ENCODE measurements at places on chromosomes 6 and 20.

DNA sequence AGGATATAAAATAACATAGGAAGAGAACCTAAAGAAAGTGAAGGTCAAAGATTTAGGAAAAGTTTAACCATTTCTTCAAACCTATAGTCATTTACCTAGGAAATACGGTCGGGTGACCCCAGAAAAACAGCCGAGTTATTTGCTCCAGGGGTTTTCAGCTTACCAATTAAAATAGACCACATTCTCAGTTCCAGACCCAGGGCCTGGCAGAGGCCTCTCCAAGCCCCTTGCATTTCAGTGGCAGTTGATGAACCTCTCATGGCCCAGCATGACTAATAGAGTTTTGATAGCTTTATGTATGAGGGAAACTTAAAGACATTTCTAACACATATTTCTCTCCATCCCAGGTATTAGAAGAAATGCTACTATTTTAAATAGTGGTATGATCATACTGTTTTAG lies 113.5 kb downstream of the OGFRL1 start:
- no peak for DNase-seq

GRCh38 chr6:72595812-72596211 lies 26.1 kb upstream of the KCNQ5 start:
- DNase-seq = no peak

DNA sequence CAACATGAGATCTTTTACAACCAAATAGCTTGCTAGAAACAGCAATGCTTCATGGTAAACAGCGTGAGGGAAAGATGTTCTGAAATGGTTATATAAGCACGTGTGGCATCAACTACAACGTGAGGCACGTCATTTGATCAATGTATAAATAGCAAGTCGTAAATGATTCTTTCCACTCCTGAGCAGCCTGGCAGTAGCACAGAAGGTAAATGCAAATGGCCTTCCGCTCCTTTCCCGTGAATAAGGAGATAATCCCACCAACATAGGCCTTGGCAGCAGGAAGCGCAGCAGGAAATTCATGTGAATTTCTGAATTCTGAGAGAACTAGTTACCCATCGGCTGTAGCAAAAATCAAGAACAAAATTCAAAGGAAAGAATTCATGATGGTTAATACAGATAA lies 17.0 kb downstream of the RPS6KA2 start:
- no peak for DNase-seq

DNA sequence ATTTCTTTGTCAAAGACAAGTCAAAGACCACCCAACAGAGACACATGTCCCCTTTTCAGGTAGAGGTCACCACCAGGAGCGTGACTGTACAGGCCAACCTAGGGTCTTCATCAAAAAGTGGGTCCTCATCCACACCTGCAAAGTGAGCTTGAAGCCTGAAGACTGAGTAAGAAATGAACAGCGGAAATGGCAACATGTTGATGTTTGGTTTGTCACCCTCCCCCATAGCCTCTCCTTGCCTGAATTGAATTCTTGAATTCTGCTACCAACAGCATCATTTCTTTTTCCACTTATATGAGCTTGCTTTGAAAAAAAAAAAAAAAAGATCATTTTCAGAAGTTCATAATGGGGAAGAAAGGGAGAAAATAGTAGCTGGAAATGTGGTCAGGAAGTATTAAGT lies 104.4 kb downstream of the NFATC2 start:
- DNase-seq = no peak

DNA sequence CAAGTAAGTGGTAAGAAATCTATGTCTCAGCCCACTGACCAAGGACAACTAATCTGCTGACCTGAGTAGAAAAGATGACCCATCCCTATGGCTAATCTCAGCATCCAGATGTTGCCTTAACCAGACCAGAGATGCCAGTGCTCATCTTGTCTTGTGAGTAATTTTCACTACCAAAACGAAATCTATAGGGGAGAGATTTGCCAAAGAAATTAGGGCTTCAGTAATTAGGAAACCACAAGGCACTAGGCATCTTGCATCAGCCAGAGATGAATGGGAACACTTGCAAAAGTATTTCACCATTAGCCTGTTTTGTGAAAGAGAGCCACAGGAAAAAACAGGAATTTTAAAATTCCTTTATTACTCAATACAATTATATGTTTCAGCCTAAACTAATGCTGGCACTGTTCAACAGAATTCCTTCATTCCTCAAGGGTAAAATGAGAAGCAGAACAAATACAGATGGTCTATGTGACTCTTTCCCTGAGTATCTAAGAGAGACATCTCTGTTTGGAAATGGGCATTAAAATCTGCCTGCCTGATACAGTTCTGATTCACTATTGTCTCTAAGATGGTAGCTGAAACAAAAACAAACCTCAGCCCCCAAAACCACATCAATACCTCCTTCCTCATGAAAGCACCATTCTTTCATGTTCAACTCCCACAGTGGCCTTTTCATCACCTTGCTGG lies 87.8 kb downstream of the GMDS start:
- no peak for DNase-seq

DNA sequence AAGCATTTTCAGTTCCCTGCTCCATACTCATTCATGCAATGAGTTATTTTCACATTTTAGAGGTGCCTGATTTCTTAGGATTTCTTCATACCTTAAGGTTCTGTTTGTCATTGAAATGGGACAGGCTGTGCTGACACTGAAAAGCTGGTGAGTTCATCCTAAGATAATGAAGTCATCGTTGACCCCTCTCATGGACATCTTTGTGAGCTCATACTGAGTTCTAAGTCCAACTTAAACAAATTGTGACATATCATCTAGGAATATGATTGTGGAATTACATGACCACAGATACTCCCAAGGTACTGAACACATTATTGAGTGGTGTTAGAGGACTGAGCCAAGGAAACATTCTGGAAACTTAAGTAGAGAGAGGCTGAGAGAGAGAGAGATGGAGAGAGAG lies 224.8 kb upstream of the JAG1 start:
- no peak for DNase-seq

- DNase-seq = no peak
Measured at GRCh38 chr20:63973636-63974401, 4.1 kb upstream of the ZNF512B start.

- peak; percentile 55 for DNase-seq
Measured at GRCh38 chr20:25247956-25248785, at the start of gene PYGB. Gene PYGB (plus strand): TSS chr20:25248085. CDS start chr20:25248179, 94 bp downstream.

DNA sequence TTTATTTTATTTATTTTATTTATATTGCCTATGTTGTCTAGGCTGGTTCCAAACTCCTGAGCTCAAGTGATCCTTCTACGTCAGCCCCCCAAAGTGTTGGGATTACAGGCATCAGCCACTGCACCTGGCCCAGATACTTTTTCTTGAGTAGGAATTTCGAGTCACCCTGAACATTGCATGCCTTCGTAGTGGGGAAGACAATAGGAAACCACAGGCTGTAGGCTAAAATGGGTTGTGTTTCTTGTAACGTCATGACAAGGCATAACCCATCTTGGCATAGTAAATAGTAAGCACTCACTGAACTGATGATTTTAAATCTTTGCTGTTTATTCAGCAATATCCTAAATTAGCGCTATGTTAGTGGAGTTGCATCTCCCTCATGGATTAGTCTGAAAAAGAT lies 34.9 kb downstream of the PTPN1 start:
- DNase-seq = no peak

DNA sequence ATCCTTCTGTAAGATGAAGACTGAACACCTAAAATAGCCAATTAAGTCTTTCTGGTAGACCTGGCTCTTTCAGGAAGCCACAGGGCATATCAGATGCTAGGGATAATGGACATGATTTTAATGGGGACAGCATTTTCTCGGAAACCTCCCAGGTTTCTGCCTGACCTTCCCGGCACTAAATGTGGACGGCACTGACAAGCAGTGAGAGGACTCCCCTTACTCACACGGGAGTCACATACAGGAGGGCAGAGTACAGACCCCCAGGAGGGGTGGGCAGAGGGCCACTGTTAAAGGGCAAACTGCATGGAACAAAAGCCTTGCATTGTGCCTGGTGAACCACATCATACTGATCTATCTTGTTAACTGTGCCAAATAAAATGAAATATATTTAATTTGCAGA lies 19.9 kb downstream of the PSMG4 start:
- DNase-seq = no peak

GRCh38 chr20:43375591-43375990 lies 82.1 kb upstream of the SRSF6 start:
- no peak for DNase-seq

DNA sequence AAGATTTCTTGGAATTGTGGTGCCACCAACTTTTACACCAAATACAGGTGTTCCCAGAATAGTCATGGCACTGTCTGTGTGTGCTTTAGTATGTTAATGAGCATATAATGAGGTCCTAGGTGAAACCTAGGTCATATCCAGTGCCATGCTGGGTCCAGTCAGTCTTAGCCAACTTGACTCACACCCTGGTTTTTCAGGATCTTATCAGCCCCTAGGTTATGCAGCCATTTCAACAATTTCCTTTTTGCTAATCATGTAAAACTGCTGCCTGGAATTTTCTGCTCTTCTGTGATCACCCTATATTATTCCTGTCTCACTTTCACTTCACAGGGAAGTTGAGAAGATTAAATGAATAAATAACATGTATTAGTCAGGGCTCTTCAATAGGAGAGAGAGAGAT lies 23.7 kb downstream of the SDHAF4 start:
- no peak for DNase-seq

GRCh38 chr20:29689411-29690225 lies 1567.8 kb upstream of the DEFB115 start:
- no peak for DNase-seq

GRCh38 chr6:112603726-112604125 lies 256.6 kb downstream of the RFPL4B start:
- no peak for DNase-seq

GRCh38 chr6:159890792-159891191 lies at the start of gene MAS1:
Gene MAS1 (plus strand): TSS chr6:159890988. CDS start chr6:159906956, 15,968 bp downstream.
- no peak for DNase-seq
